ENCODE measurements at places on chromosomes 6 and 20.

DNA sequence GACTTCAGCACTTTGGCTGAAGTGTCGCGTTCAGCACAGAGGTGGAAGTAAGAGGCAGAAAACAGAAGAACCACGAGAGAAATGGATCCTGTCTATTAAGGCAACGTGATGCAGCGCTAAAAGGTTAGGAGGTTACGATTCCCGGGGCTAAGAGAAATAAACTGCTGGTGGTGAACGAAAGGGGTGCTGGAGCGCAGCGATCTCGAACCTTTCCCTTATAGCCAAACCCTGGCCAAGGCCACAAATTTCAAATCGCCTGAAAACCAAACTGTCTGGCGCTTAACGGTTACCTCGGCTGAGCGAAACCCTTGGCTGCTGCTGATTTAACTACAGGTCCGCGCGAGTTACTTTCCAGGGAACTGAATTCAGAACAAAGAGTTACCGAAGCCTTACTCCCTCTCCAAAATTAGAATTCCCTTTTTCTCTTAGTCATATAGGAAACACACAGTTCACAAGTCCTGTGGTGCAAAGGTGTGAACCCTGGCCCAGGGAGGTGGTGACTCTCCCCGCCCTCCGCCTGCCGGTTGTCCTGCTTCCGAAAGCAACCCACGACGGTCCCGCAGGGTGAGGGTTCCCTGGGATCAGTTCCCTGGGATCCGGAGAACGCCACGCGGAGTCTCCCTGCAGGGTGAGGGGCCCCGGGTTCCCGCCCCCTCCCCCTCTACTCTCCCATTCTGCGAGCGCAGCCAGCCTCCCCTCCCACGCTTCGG lies 1.3 kb upstream of the SLC35D3 start:
- DNase-seq: no peak

DNA sequence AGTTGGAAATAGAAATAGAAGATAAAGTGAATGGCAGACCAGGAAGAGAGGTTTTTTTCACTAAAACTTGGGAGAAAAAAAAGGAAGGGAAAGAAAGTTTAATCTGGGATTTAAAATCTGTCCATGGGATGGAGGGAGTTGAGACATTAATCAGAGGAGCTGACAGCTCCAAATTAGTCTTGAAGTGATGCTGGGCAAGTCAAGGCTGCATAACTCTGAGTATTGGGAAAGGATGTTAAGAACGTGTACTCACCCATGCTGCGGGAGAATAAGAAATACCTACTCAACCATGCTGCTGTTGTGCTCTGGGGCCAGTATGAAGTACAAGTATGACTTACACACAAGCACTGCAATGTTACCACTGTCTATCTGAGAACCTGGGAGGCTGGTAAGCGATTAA lies 47.5 kb downstream of the SNRNP48 start:
- DNase-seq: no peak

DNA sequence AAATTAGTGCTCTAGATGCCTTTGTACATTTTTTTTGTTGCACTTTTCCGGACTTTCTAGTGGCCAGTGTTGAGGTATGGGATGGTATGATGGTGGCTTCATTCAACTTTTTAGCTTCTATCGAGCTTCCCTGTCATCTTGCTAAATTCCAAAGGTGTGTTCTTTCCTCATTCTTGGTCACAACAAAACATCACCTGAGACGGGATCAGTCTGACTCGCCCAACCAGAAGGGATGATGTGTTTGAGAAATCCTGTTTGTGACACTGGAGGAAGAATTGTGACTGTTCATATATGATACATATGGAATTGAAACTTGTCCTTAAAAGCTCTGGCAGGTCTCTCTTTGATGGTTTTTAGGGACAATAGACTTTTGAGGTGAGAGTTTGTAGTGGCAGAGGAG lies 33.8 kb downstream of the KCNS1 start:
- DNase-seq: no peak

- no peak for DNase-seq
These were observed 1130.3 kb upstream of the CITED2 start for GRCh38 chr6:140504776-140505175.

DNA sequence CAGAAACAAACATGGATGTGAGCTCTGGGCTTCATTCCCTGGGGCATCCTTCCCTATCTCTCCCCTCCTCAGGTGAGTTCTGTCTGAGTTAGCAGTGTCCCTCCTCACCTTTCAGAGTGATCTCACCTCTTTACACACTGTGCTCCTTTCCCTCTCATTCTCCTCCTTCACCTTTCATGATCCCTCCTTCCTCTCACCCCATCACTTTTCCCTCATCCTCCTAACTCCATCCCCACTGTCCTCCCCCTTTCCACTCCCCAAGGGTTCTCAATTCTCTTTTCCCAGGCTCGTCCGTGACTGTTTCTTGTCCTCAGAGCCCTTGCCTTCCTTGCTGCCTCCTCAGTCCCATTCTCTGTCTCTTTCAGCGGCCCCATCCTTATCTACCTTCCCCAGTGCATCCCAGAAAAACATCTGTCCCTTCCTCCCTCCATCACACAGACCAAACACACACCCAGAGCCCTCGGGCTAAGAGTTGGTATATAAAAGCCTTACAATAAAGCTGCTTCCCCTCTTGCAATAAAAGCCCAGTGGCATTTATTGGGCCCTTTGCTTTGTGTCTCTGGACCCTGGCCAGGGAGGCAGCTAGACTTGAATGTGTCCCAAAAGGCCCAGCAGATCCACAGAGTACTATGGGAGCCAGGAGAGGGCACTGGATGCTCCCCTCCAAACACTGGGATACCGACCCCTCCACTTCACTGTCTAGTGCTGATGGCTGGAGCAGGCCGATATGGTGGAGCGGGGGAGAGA lies 1.9 kb downstream of the RNF39 start:
- DNase-seq: no peak

- no peak for DNase-seq
These were observed 368.2 kb upstream of the SULF2 start for GRCh38 chr20:48153523-48153922.

DNA sequence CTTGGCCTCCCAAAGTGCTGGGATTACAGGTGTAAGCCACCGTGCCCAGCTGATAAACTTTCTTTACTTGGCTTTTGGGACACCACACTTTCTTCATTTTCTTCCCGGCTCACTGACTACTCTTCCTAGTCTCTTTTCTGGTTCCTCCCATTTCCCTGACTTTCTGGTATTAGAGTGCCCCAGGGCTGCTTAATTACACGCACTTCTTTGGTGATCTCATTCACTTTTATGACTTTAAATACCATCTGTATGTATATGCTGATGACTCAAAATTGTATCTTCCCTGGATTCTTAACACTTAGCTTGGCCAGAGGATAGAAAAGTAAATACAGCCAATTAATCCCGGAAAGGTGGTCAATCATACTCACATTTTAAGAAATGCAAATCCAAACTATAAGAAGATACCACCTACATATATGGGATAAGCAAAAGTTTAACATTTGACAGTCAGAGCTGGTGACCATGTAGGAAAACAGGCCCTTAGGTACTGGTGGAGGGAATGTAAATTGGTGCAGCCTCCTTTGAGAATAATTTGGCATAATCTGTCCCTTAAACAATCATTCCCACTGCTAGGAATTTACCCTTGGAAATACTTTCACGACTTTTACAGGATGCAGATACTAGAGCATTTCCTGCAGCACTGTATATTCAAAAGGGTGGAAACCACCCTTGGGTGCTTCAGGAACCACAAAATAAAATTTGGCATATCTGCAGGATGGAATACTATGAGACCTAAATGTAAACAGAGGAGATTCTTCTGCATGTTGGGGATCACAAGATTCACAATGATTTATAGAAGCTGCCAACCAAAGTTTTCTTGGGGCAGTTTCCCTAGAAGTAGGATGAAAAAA lies 9.4 kb upstream of the NANP start:
- DNase-seq: no peak

DNA sequence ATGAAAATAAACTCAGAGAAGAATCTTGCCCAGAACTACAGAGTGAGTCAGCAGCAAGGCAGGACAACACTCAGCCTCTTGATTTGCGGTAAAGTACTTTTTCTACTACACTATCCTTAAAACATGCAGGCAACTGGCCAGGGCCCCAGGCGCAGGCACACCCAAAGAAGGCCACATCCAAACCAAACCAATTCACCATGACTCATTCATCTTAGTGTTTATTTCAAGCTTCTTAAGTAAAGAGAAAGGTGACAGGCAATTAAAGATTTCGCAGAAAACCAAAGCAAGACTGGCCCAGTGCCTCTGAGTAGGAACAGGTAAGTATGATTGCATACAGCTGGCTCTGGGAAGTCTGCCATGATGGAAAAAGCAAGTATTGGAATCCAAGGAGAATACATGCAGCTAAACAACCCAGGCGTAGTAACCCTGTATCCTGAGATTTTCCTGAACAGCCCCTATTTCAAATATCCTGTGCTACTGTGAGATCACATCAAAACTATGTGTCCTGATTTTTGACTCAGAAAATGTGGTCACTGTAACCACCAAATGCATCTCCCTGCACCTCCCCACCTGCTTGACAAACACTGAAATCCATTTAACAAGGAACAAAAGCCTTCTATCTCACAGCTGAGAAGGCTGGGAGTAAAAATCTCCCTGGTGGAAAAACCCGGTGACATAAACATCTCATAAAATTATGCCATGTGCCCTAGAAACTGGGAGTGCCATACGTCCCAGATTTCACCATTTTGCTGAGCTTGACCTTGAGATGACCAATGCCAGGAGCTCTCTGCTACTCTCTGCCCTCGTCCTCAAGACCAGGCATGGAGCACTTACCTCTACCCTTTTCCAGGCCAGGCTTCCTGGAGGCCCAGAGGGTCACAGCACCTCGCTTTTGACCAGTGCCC lies 12.4 kb downstream of the WFDC3 start:
- DNase-seq: no peak

- DNase-seq: no peak
These were observed 9.3 kb upstream of the C2 start for GRCh38 chr6:31918069-31918720.

GRCh38 chr6:109465772-109466171 lies 10.2 kb upstream of the MICAL1 start:
- no peak for DNase-seq

- no peak for DNase-seq
These were observed 370.5 kb upstream of the ARID1B start for GRCh38 chr6:156406688-156407087.

- no peak for DNase-seq
These were observed 4.7 kb upstream of the ENPP5 start for GRCh38 chr6:46175446-46175845.

DNA sequence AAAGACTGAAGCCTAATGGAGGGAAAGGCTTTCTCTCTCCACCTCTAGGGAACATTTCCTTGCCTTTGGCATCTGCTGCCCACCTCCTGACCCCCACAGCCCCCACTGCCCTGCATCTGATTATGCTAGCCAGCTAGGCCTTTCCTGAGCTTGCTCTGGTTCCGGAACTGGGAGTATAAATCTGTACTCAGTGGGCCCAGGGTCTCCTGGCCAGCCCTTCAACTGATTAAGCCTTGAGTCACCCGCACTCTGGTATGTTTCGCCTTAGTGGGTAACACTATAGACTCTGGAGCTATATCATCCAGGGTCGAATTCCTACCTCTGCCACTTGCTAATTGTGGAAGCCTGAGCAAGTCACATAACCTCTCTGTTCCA lies 45.6 kb upstream of the RIPOR2 start:
- no peak for DNase-seq

- peak; percentile 96 for DNase-seq
These were observed at the start of gene CDK19 for GRCh38 chr6:110815411-110816409. Gene CDK19, minus strand, starts transcription at chr6:110815469. Its CDS starts 333 bp downstream, at chr6:110815136.

GRCh38 chr6:166449641-166450040 lies 66.9 kb upstream of the MPC1 start:
- no peak for DNase-seq

DNA sequence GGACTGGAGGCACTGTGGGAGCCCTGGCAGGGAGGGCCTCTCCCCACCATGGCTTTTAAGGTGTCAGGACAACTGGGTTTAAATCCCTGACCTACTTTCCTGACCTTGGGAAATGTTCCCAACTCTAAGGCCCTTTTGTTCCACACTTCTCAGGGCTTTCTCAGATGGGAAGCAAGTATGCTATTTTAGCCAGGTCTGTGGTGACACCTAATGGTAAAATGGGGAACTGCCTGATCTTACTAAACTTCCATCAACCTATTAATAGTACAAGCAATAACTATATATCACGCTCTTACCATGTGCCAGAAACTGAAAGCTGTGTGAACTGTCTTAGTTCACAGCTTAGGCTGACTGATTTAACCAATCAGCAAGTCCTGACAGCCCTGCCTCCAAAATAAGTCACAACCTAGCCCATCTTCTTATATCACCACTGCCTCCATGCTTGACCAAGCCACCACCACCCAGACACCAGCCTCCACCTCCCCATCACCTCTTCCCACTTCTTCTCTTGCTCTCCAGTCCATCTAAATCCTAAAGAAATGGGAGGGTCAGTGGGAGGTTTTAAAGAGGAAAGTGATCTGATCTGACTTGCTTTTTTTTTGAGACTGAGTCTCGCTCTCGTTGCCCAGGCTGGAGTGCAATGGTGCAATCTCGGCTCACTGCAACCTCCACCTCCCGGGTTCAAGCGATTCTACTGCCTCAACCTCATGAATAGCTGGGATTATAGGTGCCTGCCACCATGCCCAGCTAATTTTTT lies 6.9 kb upstream of the BLCAP start:
- DNase-seq: no peak

DNA sequence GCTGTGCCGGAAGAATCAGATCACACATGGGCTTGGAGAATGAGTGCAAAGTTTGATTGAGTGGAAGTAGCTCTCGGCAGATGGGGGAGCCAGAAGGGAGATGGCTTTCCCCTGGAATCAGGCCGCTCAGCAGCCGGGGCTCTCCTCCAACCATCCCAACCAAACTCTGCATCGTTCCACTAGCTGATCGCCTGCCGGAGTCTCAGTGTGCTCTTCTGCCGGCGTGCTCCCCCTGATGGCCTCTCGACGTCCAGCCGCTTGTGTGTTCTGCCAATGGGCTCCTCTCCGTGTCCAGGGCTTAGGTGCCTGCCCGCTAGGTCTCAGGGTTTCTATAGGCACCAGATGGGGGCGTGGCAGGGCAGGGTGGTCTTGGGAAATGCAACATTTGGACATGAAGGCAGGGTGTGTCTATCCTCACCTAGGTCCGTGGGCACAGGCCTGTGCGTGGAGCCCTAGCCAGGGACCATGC lies 4.9 kb upstream of the BIRC7 start:
- DNase-seq: no peak

GRCh38 chr20:47489448-47489872 lies 12.2 kb upstream of the NCOA3 start:
- DNase-seq: no peak

DNA sequence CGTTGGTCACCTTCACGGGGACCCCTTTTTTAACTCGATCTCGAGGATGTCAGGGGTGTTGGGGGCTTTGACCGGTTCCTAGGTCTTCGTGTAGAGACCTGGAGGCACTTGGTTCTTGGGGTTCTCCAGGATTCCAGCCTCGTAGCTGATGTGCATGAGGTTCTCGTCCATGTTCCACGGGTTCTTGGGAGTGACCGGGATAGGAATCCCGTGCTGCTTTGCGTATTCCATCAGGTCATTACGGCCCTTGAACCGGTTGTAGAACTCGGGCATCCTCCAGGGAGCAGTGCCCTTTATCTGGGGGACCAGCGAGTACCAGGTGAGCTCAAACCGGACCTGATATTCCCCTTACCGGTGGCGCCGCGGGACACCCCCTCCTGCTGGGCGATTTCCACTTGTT lies 88.0 kb upstream of the RIPOR2 start:
- DNase-seq: no peak

Measured in activated CD4-positive, alpha-beta T cell treated with anti-CD3 and anti-CD28 coated beads for 24 hours (primary cell).